ENCODE measurements at places on chromosomes 4 and X.

DNA sequence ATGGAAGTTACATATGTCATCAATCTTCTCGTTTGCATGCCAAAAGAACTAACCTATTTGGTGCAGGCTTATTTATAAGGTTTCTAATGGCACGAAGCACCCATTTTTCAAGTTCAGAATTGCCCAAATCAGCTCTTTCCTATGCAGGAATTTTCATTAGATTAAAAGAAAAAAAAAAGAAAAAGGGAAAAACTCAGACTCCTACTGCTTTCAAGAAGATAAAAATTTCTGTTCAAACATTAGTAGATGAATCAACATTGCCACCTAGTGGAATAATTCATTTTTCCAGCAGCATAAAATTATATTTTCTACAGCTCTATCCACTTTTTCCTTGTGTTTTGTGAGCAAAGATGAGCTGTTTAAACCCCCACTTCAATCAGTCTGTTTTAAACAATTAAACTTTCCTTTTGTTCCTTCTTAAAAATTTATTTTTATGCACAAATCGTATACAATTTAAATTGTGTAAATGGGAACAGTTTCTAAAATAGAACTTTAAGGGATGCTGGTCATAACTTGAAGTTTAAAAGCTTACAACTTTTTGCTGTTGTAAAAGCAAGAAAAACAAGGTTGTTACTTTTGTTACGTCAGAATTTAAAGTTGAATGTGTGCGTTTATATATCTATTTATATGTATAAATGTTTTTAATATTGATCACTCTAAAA is 309.9 kb downstream of the ARAP2 start:
- no peak for DNase-seq

- no peak for DNase-seq
These were observed 67.4 kb upstream of the FAM47B start for GRCh38 chrX:34875204-34875603.

GRCh38 chrX:41313419-41313818 is 20.5 kb upstream of the DDX3X start:
- no peak for DNase-seq

GRCh38 chrX:129139837-129140598 is 383.3 kb downstream of the SMARCA1 start:
- DNase-seq = no peak

DNA sequence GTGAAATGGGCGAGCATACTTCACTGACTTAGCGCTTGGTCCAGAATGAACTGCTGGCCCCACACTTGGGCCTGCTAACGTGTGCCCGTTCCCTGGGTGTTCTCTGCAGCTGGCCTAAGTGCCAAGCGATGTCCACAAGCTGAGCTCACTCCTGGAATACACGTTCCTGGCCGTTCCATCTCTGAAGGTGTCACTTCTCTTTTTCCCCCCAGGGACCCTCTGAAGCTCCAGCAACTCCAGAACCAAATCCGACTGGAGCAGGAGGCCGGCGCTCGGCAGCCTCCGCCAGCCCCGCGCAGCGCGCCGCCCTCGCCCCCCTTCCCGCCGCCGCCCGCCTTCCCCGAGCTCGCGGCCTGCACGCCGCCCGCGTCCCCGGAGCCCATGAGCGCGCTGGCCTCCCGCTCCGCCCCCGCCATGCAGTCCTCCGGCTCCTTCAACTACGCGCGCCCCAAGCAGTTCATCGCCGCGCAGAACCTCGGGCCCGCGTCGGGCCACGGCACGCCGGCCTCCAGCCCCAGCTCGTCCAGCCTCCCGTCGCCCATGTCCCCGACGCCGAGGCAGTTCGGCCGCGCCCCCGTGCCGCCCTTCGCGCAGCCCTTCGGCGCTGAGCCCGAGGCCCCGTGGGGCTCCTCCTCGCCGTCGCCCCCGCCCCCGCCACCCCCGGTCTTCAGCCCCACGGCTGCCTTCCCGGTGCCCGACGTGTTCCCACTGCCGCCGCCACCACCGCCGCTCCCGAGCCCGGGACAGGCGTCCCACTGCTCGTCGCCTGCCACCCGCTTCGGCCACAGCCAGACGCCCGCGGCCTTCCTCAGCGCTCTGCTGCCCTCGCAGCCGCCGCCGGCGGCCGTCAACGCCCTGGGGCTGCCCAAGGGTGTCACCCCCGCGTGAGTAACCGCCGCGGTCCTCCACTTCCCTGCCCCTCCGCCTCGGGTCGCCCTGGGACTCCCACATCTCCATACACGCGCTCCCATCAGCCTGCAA is 132.3 kb downstream of the CBR4 start:
- DNase-seq = no peak

Data from stimulated activated CD8-positive, alpha-beta memory T cell treated with anti-CD3 and anti-CD28 coated beads, Interleukin-2, amount 100 ng/mL, for 48 hours (primary cell).